ENCODE measurements at places on chromosomes 6 and 20.

DNA sequence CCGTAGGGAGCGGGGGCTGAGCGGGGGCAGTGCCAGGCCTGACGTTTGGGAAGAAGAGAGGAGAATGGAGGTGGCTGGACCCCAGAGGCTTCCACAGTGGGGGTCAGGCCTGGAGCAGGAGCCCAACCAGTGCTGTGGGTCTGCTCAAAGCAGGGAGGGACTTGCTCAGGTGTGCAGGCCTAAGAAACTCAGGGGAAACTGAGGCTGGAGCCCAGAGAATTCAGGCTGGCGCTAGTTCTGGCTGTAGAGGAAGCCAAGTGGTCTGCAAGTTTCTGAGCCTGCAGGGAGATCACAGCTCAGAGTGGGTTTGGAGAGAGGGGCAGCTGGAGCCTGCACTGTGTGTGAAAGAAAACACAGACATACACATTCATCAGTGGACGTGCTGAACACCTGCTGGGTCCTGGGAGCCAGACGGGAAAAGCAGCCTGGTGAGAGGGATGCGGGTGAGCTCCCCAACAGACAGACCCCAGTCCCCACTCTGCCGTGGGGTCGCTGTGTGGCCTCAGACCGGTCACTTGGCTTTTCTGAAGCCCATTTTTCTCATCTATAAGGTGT, 17.7 kb upstream of the FOXP4 start:
- no peak for DNase-seq

DNA sequence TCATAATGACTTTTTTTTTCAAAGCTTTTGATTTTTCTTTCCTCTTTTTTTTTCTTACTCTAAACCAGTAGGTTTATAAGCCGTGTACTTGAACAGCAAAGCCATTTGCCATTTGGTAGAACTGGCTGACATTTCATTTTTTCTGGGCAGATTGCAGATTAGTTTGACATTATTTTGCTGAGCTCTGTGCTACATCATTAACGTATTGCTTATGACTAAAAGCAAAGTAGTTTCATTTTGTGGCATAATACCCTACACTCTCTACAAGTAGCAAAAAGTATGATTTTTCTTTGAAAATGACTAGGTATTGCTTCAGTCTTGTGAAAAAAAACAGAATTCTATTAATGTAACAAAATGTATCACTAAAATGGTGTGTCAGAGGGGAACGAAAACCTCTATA, 141.3 kb downstream of the GRIK2 start:
- no peak for DNase-seq

- DNase-seq = peak; percentile 70
Observed at GRCh38 chr6:16206595-16207037, 31.8 kb upstream of the GMPR start.

DNA sequence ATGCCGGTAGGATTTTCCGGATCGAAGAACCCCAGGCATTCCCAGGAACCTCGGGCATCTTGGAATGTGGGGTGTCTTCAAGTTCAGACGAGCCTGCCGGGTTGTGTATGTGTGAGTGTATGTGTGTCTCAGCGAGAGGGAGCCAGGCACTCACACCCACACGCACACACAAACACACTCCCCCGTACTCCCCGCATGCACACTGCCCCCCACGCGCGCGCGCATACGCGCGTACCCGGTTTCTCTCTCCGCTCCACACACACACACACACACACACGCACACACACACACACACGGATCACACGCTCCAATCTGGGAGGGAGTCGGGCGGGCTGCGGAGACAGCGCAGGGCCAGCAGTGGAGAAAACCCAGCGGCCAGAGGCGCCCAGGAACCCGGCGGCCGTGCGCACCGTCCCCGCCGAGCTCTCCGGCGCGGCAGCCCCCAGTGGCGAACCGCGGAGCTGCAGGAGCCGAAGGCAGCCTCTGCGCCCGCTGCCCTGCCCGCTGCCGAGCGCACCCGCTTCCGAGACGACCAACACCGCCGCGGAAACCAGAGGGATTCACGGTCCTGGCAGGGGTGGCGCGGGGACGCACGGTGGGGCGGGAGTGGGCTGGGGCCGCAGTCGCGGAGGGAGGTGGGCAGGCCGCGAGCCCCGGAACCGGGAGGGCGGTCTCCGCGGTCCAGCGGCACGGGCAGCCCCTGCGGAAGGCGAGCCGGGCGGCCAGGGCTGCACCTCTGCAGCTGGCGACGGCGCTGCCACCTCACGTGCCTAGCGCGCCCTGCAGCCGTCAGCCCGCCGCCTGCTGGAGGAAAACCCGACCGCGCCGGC, at the start of gene LRFN2:
Gene LRFN2, minus strand, starts transcription at position 125 of the 830 bp plus-strand sequence.
- DNase-seq = no peak

DNA sequence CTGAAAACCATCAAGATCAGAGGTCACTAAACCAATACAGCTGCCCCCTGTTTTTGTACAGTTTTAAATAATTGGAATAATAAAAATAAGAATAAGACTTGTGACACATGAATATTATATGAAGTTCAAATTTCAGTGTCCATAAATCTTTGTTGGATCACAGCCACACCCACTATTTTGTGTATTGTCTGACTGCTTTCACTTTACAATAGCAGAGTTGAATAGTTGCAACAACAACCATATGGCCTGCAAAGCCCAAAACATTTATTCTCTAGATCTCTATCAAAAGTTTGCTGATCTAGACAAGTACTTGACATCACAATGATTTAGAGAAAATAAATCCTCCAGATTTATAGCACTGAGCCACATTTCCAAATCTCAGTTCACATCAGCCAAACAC, 73.6 kb downstream of the SPTLC3 start:
- no peak for DNase-seq

- no peak for DNase-seq
Observed at GRCh38 chr6:126337323-126337722, 2.6 kb upstream of the CENPW start.

- DNase-seq = no peak
Observed at GRCh38 chr20:19713822-19714578, 44.1 kb upstream of the RIN2 start.

DNA sequence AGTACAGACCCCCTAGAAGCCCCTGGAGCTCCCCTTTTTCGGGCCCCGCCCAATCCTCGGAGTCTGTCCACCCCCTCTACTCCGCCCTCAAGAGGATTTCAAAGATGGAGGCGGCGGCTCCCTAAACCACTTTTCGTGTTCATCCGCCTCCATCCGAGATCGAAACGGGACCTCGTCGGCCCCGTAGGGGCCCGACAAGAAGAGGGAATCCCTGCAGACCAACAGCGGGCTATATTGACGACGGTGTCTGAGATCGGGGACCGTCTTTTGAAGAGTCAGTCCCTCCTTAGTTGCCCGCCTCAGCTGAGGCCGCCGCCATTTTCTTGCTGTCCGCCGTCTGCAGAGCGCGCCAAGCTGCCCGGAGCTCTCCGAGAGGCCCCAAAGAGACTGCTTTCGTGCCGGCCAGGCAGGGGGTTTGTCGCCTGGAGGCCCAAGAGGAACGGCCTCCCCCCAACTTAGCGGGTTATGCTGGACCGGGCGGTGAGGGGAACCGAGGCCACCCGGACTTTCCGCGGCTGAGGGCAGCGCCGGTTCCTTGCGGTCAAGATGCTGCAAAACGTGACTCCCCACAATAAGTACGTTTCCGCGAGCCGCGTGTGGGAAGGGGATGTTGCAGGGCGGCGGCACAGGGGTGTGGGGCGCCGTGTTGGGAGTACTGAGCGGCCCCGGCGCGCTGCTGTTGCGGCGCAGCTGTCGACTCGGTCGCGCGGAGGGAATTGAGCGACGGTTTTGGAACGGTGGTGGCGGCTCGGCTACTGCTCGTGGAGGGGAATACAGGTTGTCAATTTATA, 4.2 kb downstream of the BRD2 start:
- no peak for DNase-seq

DNA sequence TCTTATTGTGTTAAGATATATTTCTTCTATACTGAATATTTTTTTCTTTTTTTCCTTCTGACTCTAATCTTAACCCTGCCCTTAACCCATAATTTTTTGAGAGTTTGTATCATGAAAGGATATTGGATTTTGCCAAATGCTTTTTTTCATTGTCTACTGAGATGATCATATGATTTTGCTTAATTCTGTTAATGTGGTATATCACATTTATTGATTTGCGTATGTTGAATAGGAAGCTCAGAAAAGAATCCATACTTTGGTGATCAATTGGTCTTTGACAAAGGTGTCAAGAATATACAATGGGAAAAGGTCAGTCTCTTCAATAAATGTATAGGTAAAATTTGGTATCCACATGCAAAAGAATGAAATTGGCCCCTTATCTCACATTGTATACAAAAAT, 588.8 kb upstream of the ADGRB3 start:
- DNase-seq = no peak

- no peak for DNase-seq
Observed at GRCh38 chr20:16975682-16976081, 227.5 kb downstream of the OTOR start.

- no peak for DNase-seq
Observed at GRCh38 chr20:54451171-54451570, 24.2 kb upstream of the DOK5 start.

DNA sequence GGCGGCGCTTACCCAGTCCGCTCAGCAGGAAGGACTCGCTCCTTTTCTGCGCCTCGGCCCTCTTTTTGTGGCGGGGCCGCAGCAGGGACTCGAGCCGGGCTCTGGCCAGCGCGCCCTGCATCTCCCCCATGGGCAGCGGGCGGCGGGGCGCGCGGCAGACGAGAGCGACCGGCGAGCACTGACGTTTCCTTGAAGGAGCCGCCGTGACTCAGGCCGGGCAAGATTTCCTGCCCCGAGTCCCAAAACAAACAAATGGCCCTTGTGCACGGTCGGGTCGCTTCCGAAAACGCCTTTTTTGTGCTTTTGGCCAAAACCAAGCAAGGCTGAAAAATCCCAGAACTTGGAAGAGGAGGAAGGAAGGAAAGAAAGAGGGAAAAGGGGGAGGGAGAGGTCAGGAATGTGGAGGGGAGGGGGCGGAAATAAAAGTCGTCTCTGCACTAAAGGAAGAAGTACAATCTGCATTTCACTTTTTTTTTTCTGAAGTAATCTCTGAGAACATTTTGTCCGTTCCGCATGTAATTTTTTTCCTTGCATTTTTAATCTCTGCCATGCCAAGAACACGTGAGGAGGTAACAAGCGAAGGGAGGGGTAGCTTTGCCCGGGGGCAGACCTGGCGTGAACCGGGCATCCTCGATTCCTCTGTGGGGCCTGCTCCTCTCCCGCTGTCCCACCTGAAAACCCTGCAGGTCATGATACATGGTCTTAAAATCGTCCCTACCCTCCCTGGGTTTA, 123.3 kb upstream of the SLC2A12 start:
- DNase-seq = no peak

DNA sequence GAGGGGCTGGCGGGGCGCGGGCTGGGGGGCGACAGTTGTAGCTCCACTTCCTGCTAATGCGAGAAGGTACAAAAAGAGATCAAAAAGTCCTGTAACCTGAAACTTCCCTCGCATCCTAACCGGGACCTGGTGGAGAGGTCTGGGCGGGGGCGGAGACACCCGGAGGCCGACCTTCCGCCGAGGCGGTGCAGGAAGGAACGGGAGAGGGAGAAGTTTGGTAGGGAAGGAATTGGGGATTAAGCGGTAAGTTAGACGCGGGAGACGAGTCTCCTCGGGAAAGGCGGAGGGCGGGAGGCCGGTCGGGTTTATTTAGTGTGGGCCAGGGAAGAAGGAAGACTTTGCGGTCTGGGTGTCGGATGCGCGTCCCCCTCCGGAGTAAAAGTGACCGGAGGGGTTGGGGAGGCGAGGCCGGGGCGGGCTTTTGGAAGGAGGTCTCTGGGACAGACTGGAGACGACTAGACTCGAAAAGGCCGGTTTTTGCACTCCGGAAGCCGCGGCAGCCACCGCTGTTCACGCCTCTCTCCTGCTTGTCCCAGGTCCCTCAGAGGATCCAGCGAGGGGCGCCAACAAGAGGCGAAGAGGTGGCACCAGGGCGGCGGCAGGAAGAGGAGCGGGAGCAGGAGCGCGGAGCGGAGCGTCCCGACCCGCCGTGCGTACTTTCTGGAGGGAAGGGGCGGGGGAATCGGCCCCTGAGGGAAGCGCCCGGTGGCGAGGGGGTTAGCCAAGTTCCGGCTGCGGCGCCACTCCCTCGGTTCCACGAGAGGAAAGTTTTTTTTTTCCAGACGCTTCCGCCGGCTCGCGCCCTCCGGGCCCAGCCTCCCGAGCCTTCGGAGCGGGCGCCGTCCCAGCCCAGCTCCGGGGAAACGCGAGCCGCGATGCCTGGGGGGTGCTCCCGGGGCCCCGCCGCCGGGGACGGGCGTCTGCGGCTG, 734 bp downstream of the TPBG start:
- DNase-seq = no peak

GRCh38 chr6:87922196-87922946, 125.3 kb upstream of the SPACA1 start:
- DNase-seq = no peak

DNA sequence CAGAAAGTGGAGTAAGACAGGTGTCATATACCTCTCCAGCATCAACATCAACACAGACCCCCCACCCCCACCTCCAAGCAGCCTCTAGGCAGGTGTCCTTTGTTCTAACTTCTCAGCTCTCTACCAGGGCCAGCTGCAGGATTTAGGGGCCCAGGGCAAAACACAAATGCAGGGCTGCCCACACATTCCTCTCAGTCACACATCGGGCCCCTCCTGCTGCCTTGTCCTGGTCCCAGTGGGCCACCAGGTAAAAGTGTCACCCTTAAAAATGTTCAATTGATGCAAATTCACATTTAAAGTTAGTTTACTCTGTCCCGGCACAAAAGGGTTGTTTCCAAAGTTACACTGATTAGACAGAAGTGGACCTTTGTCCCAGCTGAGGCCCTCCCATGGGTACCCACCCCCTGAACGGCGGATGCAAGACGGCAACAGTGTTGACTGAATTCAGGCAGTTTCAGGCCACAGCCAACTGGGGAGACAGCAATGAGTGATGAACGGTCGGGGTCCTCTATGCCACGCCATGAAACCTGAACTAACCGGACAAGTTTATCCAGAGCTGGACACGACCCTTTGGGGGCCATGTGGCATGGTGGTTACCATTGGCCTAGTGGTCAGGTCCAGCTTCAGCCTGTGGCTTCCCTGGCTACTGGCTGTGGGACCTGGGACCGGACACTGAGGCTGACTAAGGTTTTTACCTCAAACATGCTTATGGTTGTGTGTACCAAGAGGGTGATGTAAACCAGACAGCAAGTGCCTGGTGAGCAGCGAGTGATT, 52.2 kb upstream of the UNC93A start:
- no peak for DNase-seq

DNA sequence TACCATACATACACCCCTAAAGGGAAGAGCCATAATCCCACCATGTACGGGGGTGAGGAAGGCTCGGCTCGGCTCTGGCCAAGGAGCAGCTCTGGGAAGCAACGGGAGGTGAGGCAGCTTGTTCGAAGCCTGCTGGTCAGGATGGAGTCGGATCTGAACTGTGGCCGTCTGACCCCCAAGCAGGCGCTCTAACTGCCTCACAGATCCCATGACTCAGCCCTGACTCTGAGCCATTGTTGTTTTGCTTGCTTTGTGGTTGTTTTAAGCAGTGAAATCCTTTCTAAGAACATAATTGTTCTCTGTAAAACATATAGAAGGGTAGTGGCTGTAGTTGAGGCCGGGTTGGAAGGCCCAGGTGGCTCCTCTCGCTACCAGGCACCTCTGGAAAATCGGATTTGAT, 10.9 kb downstream of the C6orf132 start:
- DNase-seq = no peak
